ENCODE measurements at places on chromosomes 13 and 19. TPM values are rescaled to one million over a fixed set of nuclear protein-coding genes. Genes with fewer than 3 reads are reported as not detected.

- peak; percentile 34 for DNase-seq
Observed at GRCh38 chr13:100530671-100531213, 57.8 kb downstream of the GGACT start.

GRCh38 chr19:1456121-1456900 lies 6.4 kb downstream of the APC2 start:
- no peak for DNase-seq

- no peak for DNase-seq
Observed at GRCh38 chr19:13095934-13096927, 6.4 kb downstream of the LYL1 start.

- DNase-seq = peak; percentile 47
Observed at GRCh38 chr13:20174656-20175405, 14.0 kb upstream of the GJA3 start.

DNA sequence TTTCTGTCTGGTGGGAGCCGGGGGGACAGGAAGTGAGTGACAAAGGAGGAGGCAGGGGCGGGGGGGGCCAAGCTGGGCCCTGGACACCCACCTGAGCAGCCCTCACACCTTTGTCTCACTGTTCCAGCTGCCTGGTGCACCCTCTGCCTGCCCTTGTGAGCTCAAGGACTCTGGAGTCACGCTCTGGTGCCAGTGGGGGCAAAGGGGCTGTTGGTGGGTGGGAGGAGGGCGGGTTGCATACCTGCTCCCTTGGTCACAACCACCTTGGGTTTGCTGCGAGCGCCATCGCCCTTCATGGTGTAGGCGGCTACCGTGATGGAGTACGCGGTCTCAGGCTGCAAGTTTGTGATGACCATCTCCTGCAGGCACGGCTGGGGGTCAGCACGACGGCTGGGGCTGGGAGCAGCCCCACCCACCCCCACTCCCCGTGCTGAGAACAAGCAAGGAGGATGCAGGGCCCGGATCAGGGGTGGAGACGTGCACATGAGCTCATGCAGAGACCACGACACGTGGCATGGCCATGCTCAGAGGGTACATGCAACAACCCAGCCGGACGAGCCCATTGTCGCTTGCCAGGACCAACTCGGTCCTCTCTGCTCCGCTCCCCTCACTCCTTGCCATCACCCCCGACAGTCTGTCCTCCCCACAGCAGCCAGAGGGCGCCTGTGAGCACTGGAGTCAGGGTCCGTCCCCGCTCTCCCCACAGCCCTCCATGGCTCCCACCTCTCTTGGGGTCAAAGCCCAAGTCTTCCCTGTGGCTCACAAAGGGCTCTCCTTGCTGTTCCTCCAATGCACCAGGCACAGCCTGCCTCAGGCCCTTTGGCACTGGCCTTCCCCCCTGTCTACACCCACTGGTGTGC lies 114.9 kb downstream of the PTPRS start:
- no peak for DNase-seq

DNA sequence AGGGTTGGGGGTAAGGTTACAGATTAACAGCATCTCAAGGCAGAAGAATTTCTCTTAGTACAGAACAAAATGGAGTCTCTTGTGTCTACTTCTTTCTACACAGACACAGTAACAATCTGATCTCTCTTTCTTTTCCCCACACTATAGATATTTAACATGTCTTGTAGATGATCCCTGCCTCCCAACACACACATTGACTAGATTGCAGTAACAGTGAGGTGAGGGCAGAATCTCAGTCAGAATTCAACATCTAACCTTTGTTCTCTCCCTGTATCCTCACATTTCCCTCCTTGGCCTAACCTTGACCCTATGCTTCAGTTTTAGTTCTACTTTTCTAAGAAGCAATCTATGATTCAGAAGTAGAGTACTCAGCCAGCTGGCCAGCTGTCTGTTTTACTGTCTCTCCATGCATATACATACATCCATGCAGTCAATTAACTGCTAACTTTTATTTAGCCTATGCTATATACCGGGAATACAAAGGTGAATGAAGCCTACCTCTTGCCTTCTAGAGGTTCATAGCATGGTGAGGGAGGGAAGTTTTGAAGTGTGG lies 18.1 kb downstream of the DNAJC15 start:
- DNase-seq = no peak

DNA sequence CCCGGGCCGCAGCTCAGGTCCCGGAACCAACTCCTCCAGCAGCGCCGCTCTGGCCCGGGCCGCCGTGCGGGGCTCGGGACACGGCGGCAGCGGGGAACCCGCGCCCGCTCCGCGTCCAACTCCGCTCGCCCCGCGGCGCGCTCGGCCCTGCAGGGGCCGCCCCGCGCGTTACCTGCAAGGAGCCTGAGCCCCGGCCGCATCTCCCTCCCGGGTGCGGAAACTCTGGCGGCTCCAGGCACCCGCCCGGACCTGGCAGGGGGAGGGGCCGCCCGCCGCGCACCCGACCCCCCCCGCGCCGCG lies at the start of gene TMTC4:
Gene TMTC4, minus strand, starts transcription at position 224 of the 300 bp plus-strand sequence. CDS start 4,433 bp downstream, outside the sequence.
- DNase-seq = no peak

DNA sequence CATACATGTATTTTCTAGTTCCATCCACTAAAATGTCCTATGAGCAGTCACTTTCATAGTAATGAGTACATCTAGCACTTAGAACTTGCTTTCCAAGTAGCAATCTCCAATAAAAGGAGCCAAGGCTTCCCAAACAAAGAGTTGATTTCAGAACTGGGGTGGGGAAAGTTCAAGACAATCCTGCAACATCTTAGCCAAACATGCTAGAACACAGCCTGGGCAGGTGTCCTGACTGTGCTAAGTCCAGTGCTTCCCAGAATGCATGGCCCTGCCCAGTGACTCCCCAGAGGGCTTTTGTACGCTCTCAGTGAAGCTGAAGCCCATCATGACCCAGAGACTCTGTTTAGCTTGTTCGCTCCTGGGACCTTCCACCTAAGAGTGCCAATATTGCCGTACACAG lies 106.7 kb upstream of the UBAC2 start:
- DNase-seq = no peak

DNA sequence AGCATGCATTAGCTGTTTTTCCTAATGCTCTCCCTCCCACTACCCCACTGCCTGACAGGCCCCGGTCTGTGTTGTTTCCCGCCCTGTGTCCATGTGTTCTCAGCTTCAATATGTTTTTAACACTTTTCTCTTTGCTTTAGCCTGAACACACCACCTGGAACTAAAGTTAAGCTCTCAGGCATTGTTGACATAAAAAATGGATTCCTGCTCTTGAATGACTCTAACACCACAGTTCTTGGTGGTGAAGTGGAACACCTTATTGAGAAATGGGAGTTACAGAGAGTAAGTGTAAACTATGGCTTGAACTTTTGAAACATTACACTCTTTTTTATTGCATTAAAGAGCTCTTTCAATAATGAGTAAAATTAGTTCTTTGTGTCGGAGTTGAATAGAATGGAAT lies 70.1 kb downstream of the TDRD3 start:
- DNase-seq = no peak

GRCh38 chr13:103349211-103349980 lies 283.2 kb upstream of the SLC10A2 start:
- no peak for DNase-seq

DNA sequence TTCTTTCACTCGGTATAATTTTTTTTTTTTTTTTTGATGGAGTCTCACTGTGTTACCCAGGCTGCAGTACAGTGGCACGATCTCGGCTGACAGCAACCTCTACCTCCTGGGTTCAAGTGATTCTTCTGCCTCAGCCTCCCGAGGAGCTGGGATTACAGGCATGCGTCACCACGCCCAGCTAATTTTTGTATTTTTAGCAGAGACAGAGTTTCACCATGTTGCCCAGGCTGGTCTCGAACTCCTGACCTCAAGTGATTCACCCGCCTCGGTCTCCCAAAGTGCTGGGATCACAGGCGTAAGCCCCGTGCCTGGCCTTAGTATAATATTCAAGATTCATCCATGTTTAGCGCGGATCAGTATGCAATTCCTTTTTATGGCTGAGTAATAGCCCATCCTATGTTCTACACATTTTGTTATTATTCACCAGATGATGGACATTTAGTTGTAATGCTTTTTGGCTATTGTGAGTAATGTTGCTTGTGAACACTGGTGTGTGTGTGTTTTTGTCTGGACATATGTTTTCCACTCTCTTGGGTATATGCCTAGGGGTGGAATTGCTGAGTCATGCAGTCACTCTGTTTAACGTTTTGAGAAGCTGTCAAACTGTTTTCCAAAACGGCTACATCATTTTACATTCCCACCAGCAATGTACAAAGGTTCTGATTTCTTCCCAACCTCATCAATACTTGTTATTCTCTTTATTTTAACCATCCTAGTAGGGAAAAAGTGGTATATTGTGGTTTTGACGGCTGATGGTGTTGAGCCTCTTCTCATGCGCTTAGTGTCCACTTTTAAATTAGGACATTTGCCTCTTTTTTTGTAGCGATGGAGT lies 22.9 kb downstream of the PLEKHF1 start:
- DNase-seq = peak; percentile 56

GRCh38 chr19:46394402-46394797 lies 19.0 kb downstream of the CCDC8 start:
- no peak for DNase-seq

DNA sequence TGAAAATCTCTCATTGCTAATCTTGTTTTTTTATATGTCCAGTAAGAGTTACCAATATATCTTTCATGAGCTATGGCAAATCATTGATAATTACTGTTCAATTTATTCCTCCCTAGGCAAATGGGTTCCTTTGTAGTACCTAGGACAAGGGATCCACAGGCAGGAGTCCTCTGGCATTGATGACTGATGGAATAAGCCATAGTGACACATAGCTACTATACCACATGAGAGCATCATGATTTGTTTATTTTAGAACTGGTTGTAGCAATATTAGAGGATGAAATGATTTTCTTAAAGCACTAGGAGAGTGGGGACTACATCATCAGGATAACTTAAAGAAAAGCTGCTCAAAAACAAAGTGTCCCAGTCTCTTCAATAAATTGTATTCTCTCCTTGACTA lies 21.7 kb upstream of the MAB21L1 start:
- DNase-seq = no peak

GRCh38 chr13:111115061-111115964 lies at the start of gene ARHGEF7:
Gene ARHGEF7 (plus strand): TSS chr13:111115310. CDS start chr13:111115527, 217 bp downstream.
- no peak for DNase-seq

DNA sequence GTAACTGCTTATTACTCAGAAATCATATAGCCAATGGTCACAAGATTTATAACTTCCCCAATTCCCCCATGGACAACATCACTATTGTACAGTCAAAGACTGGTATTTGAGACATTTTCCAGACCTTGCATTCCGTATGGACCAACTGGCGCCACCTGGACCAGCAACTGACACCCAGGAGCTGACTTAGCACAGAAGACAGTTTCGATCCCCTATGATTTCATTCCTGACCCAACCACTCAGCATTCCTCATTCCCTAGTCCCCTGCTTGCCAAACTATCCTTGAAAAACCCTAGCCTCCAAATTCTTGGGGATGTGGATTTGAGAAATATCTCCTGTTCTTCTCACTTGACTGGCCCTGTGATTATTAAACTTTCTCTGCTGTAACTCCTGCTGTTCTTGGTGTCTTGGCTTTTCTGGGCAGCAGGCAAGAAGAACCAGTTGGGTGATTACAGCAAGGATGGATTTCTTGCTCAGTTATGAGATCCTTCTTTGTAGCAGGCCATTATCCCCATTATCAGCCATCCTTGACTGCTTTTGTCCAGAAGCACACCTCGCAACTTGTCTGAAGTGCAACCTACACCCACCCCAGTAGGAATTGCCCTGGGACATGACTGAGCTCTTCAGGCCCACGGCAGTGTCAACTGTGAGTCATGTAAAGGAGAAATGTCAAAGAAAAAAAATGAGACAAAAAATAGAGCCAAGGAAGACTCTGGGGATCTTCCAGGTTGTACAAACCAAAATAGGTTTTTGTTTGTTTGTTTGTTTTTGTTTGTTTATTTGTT lies 13.7 kb upstream of the MAP3K10 start:
- no peak for DNase-seq

DNA sequence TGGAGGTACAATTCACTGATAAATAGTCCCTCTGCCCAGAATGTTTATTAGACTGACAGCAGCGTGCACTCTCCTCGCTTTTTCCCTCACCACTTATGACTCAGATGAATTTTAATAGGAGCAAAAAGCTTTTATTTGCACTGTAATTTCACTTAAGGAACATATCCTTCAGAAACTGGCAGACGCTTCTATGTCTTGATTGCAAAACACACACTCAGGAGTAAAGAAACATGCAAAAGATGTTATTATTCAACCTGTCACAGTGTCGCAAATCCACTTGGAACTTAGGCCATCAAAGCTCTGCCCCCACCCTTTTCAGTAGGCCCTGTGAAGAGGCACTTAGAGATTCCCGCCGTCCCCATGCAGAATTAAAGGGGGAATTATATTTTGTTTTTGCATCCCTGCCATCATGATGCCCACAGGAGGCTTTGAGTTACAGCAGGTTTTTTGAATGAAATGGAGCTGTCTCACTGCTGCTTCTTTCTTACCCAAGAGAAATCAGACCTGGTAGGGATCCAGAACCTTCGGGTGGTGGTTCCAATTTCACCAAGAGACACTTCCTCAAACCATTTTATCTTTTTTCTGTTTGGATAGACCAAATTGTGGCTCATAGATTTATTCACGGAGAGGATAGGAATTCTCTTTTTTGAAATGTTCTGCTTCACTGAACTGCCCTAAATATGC lies 74.5 kb downstream of the GGACT start:
- peak; percentile 28 for DNase-seq

DNA sequence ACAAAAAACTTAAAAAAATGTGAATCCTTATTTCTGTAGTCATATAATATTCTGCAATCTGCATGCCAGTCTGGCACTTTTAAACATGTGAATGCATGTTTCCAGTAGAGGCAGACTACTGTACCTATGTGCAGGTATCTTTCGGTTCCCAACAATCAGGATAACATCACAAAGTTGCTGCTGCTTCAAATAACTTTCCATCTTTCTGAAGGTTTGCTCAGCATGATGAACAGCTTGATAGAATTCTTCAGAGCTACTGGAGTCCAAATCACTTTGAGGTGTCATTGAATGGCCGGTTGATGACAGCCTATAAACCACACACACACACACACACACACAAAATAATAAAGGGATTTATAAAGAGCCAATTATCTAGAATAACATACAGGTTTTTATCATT lies 132.1 kb upstream of the ATXN8OS start:
- no peak for DNase-seq

CGB5 gene
- not detected for total RNA-seq

KLK7 gene
- not detected for total RNA-seq

PCDH17 gene
- 1.4 TPM for total RNA-seq

OPA3 gene
- total RNA-seq = 21.9 TPM

PRRG2 gene
- 4.6 TPM for total RNA-seq

SYCN gene
- total RNA-seq = not detected

HAUS8 gene
- 0.97 TPM for total RNA-seq

U2AF2 gene
- 38.1 TPM for total RNA-seq

NKPD1 gene
- total RNA-seq = 0.16 TPM
